ENCODE measurements at places on chromosomes 1 and 21.

- DNase-seq = no peak
Observed at GRCh38 chr1:23462766-23463165, 21.2 kb downstream of the ASAP3 start.

DNA sequence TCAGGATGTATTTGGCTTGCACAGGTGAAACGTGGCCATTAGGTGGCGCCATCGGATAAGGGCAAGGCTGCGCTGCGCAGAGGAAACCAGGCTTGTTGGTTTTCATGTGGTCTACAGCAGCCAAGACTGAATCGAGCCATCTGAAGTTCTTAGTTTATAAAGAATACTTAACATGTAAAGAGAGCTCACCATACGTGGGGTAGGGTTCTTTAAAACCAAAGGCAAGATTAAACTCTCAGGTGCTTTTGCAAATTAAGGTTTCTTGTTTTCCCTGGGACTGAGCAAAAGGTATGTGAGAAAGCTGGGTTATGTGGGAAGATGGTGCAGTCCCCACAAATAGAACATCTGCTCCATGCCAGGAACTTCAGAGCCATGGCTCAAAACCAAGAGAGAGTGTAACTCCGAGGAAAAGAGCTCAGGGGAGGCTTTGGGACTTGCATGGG, 9.3 kb downstream of the MASP2 start:
- peak; percentile 89 for DNase-seq

DNA sequence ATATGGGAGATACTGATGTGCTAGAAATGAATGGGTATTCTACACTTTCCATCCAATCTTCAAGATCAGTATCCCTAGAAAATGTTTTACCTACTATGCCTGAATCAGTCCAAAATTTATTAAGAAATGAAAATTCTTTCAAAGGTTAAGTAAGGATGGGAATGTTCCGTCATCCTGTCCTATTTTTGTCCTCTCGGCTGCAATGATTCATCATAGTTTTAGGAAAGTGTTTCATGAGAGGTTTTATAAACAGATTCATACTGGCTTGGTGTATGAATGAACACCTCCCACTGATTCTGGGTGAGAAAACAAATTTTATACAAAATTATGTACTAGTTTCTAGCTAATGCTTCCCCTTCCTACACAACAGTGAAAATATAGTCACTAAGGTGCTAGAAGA, 504.6 kb upstream of the NR5A2 start:
- DNase-seq = no peak

DNA sequence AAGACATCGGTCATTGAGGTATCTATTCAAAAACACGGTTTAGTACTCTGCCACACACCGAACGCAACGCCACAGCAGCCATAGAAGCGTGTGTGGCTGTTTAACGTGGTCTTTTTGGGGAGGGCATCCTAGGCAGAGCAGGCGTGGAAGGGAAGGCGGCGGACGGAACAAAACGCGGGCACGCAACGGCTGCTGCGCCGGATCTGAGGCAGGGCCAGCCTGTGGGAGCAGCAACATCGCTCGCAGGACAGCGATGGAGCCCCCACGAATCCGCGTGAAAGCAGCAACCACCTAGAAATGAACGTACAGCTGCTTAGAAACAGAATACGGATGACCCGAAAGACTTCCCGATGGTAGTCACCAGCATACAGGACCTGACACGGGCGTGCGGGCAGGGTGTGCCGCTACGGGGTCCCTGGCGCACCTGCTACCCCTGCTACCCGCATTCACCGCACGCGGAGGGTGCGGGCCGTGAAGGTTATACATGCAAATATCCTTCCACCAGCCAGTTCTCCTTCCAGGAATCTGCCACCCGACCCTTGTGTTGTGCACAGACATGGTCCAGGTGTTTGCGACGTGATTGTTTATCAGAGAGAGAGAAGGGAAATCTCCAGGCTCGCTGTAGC, 114.4 kb upstream of the COL6A1 start:
- no peak for DNase-seq

- DNase-seq = no peak
Observed at GRCh38 chr1:243457363-243457982, 201.6 kb downstream of the SDCCAG8 start.

- peak; percentile 22 for DNase-seq
Observed at GRCh38 chr1:171841931-171842761, 848 bp downstream of the DNM3 start.

DNA sequence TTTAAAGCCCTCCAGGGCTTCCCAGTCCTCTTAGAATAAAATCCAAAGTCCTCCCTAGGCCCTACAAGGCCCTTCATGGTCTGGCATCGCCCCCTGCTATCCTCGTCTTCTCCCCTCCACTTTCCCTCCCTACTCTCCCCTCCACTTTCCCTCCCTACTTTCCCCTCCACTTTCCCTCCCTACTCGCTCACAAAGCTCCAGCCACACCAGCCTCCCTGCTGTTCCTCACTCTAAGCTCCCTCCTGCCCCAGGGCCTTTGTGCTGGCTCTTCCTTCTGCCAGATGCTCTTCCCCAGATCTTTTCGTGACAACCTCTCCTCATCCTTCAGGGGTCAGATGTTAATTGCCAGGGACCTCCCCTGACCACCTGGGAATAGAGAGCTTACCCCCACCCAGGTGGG, 12.8 kb downstream of the ARHGEF19 start:
- DNase-seq = no peak

DNA sequence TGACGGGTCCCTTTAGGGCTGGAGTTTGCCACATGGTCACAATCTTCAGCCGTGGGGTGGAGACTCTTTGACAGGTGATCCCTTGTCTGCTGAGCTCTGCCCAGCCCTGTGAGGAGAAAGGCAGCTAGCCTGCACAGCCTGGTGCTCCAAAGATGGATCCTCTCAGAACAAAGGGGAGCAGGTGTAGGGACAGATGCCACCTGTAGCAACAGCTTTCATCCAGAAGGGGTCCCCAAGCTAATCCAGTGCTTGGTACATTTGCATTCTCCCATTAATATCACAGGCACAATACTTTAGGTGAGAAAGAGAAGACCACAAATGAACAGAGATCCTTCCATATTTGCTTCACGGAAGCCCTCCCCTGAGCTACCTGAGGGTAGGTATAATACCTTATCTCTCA, 93.2 kb downstream of the CCDC185 start:
- DNase-seq = no peak

DNA sequence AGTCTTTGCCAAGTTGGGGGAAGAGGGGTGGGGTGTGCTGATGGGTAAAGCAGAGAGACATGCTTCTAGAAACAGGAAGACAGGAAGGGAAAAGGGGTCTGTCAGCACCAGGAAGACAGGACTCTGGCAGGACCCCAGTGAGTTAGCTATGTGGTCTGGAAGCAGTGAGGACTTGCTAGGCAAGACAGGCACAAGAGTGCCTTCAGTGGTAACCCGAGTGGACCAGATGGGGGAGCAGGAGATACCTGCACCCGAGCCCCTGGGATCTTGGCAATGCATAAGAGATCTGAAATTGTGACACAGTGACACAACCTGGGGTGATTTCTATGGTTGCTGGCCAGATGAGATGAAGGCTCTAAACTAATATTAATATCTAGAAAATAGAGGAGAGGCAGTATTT, 7.0 kb downstream of the TLR5 start:
- no peak for DNase-seq

- no peak for DNase-seq
Observed at GRCh38 chr1:36419569-36419968, 21.9 kb upstream of the LSM10 start.

- DNase-seq = no peak
Observed at GRCh38 chr21:37047079-37047478, 25.8 kb downstream of the PIGP start.

- DNase-seq = no peak
Observed at GRCh38 chr1:203163891-203164635, 11.6 kb downstream of the MYBPH start.

- DNase-seq = no peak
Observed at GRCh38 chr21:33101300-33101911, 31.5 kb downstream of the OLIG1 start.

DNA sequence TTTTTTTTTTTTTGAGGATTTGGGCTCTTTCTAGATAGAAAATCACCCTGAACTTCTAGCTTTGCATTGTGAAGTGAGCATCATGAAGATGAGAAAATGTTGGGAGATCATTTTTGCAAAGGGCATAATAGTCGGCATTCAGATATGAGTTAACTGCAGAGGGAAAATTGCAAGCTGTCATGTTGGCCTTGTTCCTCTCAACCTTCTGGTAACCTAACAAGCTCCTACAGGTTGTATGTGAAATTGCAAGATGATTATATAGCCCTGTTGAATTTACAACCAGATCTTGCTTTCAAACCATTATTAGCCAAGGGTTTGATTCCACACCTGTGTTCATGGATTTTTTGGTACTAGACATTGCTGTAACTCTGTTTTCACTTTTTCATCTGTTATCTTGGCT, 2.2 kb downstream of the ELOA start:
- DNase-seq = peak; percentile 40

DNA sequence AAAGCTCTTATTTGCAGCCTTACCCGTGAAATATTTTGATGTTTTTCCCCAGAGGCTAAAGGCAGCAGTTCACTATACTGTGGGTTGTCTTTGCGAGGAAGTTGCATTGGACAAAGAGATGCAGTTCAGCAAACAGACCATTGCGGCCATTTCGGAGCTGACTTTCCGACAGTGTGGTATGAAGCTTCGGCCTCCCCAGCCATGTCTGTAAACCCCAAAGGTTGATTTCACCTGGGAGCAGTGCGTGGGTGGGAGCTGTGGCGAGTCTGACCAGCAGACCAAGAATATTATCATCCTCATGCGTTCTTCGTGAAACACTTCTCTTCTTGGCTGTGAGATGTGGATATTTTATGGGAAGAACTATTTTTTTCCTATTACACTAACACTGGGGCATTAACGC, 3.6 kb downstream of the CENPS start:
- DNase-seq = no peak

- DNase-seq = peak; percentile 92
Observed at GRCh38 chr1:205775015-205775716, at the start of gene RAB29. RAB29 (minus strand) TSS chr1:205775482; CDS start chr1:205774956, 526 bp downstream.

GRCh38 chr1:163397451-163398200, 75.9 kb downstream of the NUF2 start:
- no peak for DNase-seq

GRCh38 chr1:79667848-79668696, 661.5 kb upstream of the ADGRL4 start:
- DNase-seq = no peak

GRCh38 chr1:41698916-41699860, 214.7 kb upstream of the EDN2 start:
- DNase-seq = peak; percentile 46

GRCh38 chr1:67840449-67840848, 7.2 kb upstream of the GNG12 start:
- DNase-seq = no peak

DNA sequence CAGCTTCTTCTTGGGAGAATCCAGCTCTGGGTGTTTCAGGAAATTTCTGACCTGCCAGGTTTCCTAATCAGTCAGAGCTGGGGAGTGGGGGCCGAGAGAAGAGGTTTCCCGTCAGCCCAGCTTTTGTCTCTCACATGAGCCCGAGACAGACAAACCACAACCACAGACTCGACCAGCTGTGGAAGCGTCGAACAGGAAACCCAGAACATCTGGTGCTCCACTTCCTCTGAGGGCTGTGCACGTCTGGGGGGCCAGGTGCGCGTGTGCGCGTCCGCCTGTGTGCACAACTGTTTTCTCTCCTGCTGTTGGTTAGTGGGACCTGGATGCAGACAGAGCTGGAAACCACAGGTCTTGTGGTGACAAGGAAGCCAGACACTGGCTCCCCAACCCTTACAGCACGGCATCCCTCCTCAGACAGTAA, 113.0 kb upstream of the SLC25A33 start:
- DNase-seq = peak; percentile 90

- DNase-seq = no peak
Observed at GRCh38 chr1:43339584-43340232, 2.1 kb downstream of the MPL start.

- DNase-seq = no peak
Observed at GRCh38 chr1:187933562-187934419, 1105.0 kb downstream of the PLA2G4A start.

DNA sequence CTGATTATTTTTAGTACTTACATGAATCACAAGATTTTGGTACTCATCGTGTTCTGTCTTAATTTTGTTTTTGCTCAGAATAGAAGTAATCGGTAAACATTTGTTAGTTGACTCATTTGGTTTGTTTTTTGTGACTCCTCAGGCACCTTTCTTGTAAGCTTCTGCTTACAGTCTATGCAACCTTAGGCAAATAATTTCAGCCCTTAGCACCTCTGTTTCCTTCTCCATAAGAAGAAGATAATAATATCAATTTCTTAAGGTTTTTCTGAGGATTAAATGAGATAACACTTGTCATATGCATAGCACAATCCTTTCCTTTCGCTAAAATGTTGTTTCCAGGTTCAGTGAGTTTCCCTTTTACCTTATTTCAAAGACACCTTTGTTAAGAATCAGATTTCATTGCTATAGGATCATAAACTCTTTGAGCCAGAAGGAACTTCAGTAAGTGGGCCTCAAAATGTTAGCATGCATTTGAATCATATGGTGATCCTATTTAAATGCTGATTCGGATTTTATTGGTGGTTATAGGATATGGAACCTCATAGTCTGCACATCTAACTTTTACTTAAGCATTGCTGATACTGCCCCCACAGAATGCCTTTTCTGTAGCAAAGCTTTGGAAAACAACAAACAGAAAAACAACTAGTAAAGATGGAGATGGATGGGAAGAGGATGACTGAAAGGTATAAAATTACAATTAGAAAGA, 272.7 kb upstream of the CACYBP start:
- DNase-seq = no peak

DNA sequence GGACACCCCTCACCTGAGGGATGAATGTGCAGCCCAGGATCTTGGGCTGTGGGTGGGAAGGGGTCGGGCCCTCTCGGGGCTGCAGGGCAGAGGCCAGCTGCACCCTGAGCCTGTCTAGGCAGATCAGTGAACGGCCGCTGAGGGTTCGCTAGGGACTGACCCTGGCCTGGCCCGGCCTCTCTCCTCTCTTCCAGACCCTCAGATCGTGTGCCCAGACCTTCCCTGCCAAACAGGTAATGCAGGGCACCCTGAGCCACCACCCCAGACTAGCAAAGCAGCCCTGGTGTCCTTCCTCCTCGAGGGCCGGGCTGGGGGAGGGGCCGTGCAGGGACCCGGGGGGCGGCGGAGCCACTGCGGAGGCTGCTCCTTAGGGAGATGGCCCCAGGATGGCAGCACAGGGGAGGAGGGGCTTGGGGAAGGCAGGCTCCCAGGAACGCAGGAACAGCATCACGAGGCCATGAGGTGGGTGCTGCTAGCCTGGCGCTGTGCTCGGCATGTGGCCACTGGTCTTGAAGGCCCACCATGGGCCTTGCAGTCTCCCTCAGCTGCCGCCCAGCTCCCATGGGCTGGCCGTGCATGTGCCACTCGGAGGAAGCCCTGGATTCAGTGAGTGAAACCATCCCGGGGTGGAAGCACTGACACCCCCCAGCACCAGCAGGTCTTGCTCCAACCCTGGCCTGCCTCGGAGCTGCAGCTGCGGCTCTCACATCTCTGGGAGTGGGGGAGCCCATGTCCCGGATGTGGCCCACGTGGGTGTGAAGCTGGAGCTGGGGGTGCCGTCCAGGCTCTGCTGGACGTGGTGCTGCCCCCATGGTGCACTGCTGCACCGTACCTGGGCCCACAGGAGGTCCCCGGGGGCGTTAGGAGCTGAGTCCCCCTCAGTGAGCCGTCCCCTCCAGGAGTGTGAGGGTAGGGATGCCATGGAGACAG, 28.7 kb downstream of the COL6A2 start:
- DNase-seq = no peak

- DNase-seq = no peak
Observed at GRCh38 chr1:14507262-14507661, 91.2 kb upstream of the KAZN start.
